ENCODE measurements at places on chromosomes 11 and 22.

DNA sequence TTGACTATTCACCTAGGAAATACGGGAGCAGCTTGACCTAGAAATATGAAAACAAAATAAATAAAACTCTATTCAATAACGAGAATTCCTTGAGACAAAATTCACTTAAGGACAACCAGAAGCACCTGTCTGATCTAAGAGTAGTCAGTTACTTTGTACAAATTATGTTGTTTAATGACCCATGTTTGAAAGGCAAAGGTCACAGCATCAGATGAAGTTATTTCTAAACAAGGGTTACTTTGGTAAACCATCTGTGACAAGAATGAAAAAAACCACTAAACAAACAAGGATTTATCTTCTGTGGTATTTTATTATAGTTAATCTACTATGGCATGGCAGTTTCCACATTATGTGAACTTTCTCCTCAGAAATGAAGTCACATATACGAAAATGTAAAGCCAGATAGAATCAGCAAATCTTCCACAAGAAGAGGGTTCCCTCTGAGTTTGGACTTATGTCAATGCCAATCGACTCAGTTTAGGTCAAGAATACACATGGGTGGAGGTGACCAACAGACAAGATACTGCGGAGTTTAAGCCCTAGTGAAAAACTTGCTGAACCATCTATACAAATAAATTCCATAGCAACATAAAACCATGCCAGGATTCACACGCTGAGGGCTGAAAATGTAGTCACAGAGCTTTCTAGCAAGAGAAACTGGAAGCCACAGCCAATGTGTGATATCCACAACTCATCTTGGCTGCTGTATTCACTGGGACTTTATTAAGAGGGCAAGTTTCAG lies 53.4 kb downstream of the NCAPD3 start:
- DNase-seq: no peak

GRCh38 chr11:96906476-96906875 lies 516.7 kb downstream of the JRKL start:
- no peak for DNase-seq

DNA sequence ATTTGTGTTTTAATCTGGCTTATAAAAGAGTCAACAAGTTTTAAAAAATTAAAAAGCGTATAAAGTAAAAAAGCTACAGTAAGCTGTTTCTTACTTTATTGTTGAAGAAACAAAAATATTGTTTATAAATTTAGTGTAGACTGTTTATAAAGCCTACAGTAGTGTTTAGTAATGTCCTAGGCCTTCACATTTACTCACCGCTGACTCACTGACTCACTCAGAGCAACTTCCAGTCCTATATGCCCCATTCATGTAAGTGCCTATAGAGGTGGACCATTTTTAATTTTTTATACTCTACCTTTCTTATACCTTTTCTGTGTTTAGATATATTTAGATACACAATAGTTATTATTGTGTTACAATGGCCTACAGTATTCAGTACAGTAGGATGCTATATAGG lies 12.2 kb downstream of the MPPED2 start:
- DNase-seq: no peak

DNA sequence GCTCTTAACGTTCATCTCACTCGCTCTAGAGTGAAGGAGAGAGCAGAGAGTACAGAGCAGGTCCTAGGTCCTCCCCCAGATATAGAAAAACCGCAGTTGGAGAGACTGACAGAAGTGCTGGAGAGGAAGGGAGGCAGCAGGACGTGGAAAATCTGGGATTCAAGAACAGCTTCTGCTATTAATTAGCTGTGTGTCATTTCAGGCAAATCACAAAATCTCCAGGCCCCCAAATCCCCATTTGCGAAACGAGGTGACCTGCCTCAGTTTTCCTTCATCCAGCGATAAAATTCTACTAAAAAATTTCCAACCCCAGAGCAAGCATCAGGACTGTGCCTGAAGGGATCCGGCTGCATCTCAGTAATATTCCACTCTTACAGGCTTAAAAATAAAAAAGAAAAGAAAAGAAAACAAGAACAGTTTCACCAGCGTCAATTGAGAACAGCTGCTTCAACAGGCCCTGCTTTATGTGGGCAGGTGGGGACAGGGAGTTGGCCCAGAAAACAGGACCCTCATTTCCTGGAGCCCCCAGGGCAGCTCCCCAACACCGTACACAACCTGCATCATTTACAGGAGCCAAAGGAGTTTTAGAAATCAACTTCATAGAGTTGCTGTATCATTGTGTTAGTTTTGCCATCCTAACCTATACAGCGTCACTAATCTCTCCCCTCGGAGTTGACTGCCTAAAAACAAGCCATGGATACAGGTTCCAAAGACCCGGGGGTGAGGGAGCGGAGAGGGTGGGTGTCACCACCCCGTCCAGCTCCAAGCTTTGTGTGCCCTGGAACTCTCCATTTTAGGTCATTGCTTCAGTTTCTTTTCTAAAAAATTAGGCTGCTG lies 2.3 kb upstream of the MALAT1 start:
- peak; percentile 59 for DNase-seq

- DNase-seq: no peak
Measured at GRCh38 chr22:25923914-25924313, 181.9 kb downstream of the MYO18B start.

GRCh38 chr22:38878001-38878400 lies 6.0 kb upstream of the CBX6 start:
- DNase-seq: no peak

GRCh38 chr11:62573006-62573591 lies 592 bp downstream of the EEF1G start:
- DNase-seq: no peak

DNA sequence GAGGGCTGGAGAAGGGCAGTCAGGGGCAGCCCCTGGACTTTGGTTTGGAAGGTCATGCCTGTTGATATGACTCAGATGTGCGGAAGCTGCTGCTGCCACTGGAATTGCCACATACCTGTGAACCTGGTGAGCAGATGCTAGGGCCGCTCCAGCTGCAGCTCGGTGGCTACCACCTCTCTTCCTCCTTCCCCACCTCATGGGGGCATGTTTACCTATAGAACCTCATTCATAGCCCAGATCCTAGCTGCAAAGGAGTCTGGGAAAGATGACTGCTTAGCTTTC lies 17.5 kb upstream of the TSPAN18 start:
- no peak for DNase-seq

DNA sequence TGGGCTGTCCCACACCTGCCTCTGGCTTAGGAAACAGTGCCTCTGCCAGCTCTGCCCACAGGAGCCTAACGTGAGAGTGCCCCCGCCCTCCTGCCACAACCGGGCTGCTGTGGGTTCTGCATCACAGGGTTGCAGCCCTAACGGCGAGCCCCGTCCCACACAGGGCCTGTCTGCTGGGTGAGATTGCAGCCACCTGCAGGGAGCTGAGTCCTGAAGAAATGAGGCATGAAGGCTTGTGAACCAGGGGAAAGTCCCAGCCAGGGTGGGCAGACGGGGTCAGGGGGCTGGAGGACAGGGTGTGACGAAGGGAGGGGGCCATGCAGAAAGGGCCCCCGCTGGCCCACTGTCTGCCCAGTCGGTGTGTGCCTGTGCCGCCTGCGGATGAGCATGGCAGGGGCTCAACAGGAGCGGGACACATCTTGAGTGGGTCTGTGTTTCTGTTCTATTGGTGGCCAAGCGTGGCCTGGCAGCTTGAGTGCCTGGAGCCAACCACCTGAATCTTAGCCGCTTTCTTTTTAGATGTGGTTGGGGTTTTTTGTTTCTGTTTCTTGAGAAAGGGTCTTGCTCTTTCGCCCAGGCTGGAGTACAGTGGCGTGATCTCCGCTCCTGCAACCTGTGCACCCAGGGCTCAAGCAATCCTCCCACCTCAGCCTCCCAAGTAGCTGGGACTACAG lies 38.9 kb downstream of the CTTN start:
- DNase-seq: no peak

GRCh38 chr22:26170795-26171580 lies 1.7 kb downstream of the SEZ6L start:
- DNase-seq: peak; percentile 37

DNA sequence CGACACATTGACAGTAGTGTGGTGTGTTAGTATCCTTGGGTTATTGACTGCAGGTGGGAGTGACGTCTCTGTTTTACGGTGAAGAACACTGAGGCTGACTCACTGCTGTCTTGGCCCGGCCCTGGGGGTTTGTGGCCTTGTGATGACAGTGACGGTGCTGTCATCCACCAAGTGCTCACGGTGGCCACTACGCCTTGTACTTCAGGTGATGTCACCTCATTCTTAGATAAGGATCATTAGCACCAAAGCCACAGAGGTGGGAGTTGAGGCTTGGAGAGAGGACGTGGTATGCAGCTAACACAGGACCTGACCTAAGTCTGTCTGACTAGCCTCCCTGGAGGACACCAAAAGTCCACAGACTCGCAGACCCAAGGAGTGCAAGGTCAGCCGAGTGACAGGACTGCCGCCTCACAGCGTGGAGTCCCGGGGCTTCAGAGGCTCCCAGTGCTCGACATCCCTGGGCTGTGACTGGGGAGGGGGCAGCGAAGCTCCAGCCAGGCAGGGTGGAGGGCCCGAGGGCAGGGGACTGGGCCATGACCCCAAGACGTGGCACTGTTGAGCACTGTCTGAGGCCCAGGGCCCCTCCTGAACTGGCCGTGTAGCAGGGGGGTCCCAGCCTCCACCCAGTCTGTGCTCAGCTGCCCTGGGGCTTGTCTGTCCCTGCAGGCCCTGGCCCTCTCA lies 56.5 kb downstream of the NAT10 start:
- DNase-seq: no peak

GRCh38 chr22:19615867-19616581 lies 91.8 kb upstream of the CLDN5 start:
- no peak for DNase-seq

DNA sequence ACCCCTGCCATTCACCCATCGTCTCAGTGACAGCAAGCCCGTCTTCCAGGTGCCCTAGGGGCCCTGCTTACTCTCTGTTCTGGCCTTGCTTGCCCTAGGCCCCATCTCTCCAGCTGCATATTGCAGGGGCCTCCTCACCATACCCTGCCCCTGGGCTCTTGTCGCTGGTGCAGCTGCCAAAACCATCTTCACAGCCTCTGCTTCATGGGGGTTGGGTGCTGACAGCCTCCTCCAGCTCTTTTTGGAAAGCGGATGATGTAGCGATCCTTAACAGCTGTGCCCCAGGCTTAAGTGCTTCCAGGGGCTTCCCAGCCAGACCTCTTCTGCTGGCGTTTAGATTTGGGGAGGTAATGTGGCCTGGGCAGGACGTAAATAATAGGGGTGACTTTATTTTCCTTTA lies 61.2 kb upstream of the SUSD2 start:
- DNase-seq: peak; percentile 78

DNA sequence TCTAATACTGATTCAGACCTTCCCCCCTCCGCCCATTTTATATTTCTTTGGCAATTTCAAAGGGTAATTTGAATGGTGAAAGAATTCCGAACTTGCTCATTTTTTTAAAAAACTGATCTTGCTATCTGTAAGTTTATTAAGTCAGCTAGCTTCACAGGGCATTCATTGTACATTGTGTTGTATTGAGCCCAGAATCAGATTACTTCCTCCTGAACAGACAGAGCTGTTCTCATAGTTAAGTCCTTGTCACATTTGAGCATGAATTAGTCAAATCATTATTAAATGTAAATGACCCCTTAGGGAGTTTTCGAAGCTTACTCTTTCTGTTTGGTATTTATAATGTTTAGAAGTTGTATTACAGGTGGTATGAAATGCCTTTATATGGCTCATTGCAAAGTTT lies 34.4 kb downstream of the CYP2R1 start:
- DNase-seq: no peak

DNA sequence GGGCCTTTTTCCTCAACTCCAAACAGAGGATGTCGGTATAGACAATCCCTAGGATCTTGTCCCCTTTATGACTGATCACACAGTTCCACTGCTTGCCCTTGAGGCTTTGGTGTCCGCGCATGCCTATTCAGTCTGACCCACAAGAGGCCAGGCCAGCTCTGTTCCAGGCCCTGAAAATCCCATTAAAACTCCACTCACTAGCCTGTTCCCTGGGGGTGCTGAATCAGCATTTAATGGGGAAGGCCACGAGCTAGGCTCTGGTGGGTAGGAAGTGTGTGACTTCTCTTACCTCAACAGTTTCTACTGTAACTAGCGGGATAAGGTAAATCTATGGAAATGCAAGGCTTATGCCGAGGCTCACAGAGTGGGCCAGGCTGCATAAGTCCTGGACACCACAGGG lies 117.7 kb downstream of the PTPRJ start:
- DNase-seq: no peak

DNA sequence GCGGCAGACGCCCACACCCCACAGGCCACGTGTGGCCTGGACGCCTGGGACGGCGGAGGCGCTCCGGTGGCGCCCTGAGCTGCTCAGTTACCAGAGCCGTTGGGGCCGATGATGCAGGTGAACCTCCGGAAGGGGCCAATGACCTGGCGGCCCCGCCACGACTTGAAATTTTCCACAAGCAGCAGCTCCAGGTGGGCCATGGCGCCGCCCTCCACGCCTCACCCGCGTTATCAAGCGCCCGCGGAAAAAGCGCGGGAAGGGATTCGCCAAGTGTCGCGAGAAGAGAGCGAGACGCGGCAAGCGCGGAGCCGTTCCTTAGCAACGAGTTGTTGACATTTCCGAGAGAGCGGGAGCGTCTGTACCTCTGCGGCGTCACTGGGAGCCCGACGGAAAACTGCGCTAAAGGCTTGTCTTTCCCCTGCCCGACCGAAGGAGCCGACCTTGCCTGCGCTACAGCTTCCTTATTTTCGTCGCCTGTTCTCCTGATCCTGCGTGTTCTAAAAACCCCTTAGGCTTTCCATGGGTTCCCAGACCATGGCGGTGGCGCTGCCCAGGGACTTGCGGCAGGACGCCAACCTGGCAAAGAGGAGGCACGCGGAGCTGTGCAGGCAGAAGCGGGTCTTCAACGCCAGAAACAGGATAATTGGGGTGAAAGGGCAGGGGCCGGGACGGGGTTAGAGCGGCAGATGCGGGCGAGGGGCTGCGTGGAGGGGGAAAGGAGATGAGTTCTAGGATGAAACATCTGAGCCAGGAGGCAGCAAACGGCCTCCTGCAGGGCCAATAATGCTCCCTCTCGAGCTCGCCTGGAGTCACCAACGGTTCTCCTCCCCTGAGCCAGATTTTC lies at the start of the genes RIBC2 and SMC1B:
Gene RIBC2, plus strand, starts transcription at position 326 of the 844 bp plus-strand sequence. Its CDS starts 194 bp downstream, at position 520.
Gene SMC1B, minus strand, starts transcription at position 232 of the 844 bp plus-strand sequence. Its CDS starts 32 bp downstream, at position 200.
- DNase-seq: peak; percentile 89

DNA sequence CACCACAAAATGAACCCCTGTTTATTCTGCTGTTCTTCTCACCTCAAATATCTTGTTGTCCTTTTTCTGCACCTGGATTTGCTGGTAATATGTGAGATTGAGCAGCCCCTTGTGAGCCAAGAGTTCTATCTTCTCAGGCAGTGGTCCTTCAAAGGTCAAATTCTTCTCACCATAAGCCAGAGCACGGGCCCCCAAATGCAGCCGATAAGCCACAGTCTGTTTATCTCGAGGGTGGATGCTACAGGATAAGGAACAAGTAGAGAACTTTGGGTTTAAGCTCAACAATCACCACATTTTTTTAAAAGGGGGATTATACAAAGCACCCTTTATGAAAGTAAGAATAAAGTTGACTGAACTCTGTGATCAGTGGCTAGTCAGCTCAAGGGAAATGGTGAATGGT lies 15.8 kb downstream of the TBRG1 start:
- no peak for DNase-seq

Data from left hindlimb (tissue), 1 donor.